Hippocampal formation (tissue), 2 donors: ENCODE measurements at places on chromosomes 1 and 21.

DNA sequence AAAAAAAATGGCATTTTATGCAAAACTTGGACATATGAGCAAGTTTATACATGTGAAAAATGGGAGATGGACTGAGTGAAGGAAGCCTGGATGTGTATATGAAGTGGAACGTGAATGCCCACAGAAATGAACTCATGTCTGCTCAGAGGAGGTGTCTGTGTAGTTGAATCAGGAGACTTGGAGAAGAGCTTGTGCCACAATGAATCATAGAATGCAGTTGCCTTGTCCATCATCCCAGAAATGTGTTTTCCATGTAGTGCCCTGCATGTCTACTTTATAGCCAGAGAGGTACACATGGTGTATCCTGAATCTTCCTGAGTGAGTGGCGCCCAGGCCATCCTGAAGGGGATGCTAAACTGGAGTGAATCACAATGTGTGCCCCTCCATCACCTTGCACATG lies 2.6 kb upstream of the ILDR2 start:
- no peak for DNase-seq

GRCh38 chr1:240766831-240767230 lies 154.9 kb upstream of the GREM2 start:
- no peak for DNase-seq

GRCh38 chr1:99707535-99708142 lies 58.8 kb downstream of the FRRS1 start:
- DNase-seq, result peak; percentile 70

DNA sequence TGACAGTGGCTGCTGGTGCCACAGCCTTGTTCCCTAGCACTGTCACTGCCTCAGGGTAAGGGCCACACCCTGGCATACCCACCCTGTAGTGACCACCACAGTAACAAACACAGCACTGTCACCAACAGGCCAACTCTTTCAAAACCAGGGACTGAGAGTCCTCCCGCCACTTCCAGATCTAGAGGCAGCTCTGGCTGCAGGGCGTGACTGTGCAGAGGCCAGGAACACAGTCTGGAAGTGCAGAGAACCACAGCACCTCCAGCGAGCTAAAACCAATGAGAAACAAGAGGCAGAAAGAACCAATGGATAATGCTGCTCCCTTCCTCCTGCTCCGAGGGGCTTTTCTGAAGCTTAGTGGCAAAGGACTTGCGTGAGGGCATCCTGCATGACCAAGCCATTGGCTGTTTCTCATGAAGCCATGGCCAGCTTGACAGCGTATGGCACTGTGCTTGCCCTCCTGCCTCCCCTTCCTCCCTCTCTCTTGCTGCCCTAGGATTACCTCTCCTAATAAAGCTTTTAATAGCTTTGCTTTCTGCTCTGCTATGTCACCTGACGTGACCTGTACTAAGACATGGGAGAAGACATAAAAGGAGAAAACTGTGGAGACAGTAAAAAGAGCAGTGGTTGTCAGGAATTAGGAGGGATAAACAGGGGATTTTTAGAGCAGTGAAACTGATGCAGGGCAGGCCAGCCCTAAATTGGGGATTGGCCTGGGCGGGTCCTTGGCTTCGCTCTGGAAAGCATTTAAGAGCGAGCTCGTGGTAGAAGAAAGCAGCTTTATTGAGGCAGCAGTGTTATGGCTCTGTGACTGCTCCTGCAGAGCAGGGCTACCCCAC lies 7.2 kb downstream of the PARP1 start:
- DNase-seq, result no peak

GRCh38 chr1:243488459-243489157 lies 232.8 kb downstream of the SDCCAG8 start:
- DNase-seq, result no peak

DNA sequence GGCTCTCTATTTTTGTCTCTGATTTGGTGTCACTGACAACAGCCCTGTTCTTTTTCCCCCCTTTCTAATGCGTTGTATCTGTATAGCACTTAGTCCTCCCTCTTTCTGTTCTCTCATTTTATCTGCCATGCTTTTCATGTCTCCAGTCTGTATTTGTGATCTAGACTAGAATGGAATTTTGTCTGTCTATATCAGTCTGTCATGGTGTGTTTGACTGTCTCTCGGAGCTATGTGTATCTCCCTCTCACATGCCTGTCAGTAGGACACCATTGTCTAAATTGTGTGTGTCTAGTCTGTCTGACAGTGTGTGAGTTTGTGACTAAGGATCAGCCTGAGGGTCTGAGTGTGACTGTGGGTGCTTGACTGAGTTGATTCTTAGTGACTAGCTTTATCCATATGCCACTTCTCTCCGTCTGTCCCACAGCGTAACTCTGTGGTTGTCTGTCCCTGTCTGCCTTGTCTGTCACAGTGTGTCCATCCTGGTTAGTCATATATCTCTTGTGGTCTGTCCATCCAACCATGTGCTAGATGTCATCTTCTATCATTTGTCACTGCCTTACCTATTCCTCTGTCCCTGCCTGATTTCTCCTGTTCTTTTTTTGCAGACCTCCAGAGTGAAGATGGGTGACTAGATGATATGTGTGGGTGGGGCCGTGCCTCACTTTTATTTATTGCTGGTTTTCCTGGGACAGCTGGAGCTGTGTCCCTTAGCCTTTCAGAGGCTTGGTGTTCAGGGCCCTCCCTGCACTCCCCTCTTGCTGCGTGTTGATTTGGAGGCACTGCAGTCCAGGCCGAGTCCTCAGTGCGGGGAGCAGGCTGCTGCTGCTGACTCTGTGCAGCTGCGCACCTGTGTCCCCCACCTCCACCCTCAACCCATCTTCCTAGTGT lies 1.4 kb upstream of the B4GALT2 start:
- no peak for DNase-seq

GRCh38 chr1:71885171-71885570 lies 397.2 kb downstream of the NEGR1 start:
- DNase-seq, result no peak

- no peak for DNase-seq
These were observed 59.3 kb downstream of the TOR1AIP2 start for GRCh38 chr1:179818260-179818659.

- DNase-seq, result no peak
These were observed 51.7 kb downstream of the RYR2 start for GRCh38 chr1:237093691-237094090.

- no peak for DNase-seq
These were observed 27.6 kb downstream of the BEND5 start for GRCh38 chr1:48749068-48749467.

DNA sequence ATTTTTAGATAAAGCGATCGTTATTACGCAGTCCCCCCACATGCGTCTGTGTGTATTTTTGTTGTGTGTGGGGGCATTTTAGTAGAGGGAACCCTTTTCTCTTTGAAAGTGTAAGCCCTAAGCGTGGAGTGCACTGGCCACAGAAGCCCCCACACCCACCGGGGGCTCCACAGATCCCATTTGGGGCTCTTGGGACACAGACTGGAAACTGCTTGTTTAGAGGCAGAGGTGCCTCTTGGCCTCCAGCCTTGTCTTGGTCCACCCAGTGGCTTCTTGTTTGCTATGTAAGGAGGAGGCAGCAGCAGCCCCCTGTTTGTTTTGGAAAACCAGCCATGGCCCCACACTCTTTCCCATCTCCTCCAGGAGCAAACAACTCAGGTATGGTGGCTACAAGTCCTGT lies 42.8 kb downstream of the SLC37A1 start:
- DNase-seq, result no peak

- peak; percentile 49 for DNase-seq
These were observed 141.8 kb downstream of the TTLL7 start for GRCh38 chr1:83857103-83857502.

GRCh38 chr1:15405106-15405850 lies 4.4 kb upstream of the EFHD2 start:
- DNase-seq, result no peak

DNA sequence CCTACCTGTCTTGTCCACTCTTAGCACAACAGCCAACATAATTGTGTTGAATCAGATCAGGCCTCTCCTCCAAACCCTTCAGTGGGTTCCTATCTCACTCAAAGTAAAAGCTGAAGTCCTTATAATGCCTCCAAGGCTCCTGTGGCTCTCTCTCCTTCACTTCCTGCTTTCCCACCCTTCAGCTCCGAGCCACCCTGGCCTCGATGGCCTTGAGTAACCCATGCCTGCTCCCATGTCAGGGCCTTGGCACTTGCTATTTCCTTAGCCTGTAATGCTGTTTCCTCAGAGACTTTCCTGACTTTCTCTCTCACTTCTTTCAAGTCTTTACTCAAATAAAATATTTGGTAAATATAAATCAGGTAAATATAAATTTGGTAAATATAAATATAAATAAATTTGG lies 8.1 kb upstream of the PLEKHM2 start:
- DNase-seq, result no peak

- no peak for DNase-seq
These were observed 36.1 kb downstream of the LRRC40 start for GRCh38 chr1:70169018-70169839.

- peak; percentile 98 for DNase-seq
These were observed 186.7 kb downstream of the PDE4B start for GRCh38 chr1:65979136-65980044.

- DNase-seq, result no peak
These were observed 99.6 kb downstream of the APP start for GRCh38 chr21:26070822-26071425.

GRCh38 chr1:100622506-100622905 lies 84.6 kb downstream of the GPR88 start:
- no peak for DNase-seq

DNA sequence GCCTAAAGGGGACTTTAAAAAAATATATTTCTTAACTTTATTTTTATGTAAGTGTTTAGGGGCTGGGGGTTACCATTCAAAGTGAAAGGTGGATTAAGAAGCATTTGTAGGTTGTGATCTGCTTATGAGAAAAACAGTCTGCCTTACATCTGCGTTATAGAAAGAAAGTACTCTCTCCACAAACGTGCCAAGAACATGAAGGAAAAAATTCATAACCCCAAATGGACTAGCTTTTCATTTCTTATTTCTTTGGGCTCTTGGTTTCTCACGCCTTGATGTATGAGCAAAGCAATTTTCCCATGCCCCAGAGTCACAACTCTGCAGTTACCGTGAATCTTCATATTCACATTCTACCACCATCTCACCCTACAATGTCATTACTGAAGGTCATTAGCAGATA lies 1165.1 kb upstream of the ADGRL4 start:
- no peak for DNase-seq

GRCh38 chr1:169196161-169196560 lies 89.7 kb downstream of the ATP1B1 start:
- no peak for DNase-seq

DNA sequence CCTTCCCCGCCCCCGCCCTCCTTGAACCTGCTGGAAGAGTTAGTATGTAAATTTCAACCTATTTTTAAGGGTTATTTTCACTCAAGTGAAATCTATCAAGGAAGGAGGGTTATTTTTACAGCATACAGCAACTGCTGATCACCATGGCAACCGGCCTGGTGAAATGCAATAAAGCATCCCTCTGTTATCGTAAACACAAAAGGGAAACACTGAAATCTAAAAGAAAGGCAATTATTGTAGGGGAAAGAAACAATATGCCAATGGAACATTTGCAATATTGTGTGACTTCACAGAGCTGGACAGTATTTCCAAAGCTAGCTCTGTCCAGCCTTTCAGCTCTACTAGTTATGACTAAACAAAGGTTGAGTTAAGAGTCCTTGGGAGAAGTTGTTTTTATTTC lies 588.3 kb upstream of the PBX1 start:
- peak; percentile 51 for DNase-seq

- no peak for DNase-seq
These were observed 6.9 kb upstream of the GALE start for GRCh38 chr1:23807453-23807852.

DNA sequence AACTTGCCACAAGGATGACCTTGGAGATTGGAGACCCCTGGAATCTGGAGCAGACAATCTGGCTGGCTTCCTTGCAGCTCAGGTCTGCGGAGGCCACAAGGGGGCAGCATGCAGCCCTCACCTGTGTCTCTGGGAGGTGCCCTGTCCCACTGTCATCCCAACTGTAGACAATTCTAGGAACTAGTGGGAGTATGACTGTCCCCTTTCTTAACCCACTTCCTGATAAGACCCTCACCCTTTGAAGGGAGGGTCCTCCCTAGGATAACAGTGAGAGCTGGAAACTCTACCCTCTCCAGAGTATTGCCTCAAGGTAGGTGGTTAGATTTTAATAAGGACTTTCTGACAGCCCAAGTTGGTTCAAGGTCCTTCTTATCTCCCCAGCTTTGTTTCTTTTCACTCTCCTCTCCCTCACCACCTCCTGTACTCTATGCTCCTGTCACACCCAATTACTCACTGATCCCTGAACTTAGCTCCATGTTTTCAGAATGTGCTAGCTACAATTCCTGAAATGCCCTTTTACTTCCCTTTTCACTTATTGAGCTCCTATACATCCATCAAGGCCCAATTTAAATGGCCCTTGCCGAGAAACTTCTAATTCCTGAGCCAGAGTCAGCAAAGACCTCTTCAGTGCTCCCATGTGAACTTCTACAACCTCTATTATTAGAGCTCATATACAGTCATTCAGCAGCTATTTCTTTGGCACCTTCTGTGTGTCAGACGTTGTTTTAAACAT lies 9.2 kb upstream of the KCNQ4 start:
- no peak for DNase-seq
